ENCODE measurements at places on chromosomes 5 and 9.

GRCh38 chr9:115292584-115293279, 174.8 kb upstream of the TNC start:
- DNase-seq = no peak

DNA sequence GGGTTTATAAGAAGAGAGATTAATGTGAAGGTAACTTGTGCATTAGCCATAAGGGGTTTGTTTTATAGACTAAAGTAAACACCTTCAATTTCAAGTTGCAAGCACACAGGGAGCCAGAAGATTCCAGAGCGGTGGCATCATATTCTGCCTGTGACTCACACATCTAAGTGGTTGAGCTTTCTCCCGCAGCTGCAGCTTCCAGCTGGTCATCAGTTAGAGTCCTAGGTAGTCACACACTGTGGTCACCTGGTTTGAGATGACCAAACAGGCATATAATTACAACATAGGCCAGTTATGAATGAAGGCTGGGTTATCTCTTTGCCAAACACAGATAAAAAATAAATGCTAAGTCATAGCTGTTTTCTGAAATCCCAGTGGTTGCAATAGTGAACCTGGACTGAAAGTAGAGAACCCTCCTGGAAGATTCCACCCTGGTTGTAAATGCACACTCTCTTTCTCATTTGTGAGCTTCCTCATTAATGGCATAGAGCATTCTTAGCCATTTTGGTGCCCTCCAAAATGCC, 171.3 kb downstream of the GDNF start:
- DNase-seq = peak; percentile 94

GRCh38 chr9:6575324-6576034, 70.0 kb downstream of the GLDC start:
- DNase-seq = no peak

DNA sequence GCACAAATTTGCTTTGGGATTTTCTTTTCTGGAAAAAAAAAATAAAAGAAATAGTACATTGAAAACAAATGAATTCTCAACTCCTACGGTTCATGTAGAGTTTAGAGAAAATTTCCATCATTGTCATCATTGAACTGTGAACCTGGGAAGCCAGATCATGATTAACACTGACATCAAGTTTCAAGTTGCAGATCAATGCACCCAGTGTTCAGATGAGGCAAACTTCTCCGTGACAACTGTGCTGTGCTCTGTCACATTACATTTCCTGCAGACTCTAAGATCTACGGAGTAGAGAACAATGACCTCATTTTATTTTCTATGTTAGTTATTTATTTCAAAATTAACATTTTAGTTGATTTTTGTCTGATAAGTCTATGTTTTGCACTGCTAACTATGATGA, 99.7 kb downstream of the MAP1B start:
- no peak for DNase-seq

DNA sequence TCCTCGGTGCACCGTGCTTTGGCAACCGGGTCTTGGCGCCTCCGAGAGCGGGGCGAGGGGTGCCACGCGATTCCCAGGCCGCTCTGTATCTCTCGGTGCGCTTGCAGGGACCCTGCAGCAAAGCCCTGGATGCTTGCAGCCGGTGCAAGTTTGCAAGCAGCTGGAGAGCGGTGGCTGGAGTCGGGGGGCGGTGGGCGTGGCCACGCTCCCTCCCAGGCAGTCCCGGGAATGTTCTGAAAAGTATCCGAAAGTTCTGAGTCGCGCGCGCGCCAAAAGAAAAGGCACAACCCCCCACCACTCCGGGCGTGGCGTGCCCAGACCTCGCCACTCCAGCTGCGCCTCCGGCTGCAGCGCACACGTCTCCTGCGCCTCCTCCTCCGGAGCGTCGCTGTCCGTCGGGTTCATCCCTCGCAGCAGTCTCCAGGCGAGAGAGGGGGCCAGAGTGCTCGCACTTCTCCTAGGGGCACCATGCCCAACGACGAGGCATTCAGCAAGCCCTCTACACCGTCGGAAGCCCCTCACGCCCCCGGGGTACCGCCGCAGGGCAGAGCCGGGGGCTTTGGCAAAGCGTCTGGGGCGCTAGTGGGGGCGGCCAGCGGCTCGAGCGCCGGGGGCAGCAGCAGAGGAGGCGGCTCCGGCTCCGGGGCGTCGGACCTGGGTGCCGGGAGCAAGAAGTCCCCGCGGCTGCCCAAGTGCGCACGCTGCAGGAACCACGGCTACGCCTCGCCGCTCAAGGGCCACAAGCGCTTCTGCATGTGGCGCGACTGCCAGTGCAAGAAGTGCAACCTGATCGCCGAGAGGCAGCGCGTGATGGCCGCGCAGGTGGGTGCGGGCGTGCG, at the start of gene DMRT1:
TSS of gene DMRT1 (plus strand) at position 327 of the 839 bp plus-strand sequence. CDS start at position 469, 142 bp downstream.
- DNase-seq = no peak

All from SW480 (cell line).